GM23248 (cell line): ENCODE measurements at places on chromosomes 16 and 17.

GRCh38 chr16:67967958-67968399 lies 458 bp downstream of the SLC12A4 start:
- peak; percentile 79 for DNase-seq

GRCh38 chr17:67575325-67575724 lies 142.4 kb upstream of the NOL11 start:
- no peak for DNase-seq

DNA sequence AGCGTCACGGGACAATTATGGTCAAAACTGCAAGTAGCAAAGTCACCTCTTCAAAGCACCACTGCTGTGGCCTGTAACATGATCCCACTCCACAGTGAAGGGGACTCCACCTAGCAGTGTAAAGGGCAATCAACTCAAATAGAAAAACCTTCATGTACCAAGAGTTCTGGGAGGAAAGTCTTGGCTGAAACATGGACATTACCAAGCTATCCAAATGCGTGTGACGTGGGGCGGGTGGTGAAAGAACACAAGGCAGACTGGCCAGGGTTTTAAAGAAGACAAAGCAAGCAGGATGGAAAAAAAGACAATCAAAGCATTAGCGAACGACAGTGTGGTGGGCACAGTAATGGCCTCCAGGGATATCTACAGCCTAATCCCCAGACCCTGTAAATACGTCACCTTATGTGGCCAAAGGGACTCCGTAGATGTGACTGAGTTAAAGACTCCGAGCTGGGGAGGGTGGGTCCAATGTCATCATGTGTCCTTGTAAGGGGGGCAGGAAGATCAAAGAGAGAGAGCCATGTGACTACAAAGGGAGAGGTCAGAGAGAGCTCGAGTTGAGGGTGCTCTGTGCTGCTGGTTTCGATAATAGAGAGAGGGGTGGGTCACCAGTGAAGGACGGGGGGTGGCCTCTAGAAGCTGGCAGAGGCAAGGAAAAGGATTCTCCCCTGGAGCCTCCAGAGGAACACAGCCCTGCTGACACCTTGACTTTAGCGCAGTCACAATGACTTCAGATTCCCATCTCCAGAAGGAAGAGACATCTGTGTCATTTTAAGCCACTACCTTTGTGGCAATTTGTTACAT lies 6.0 kb downstream of the HSDL1 start:
- peak; percentile 73 for DNase-seq

- DNase-seq: no peak
Measured at GRCh38 chr17:35817196-35817595, 7.9 kb downstream of the TAF15 start.

GRCh38 chr16:65660390-65660789 lies 538.5 kb upstream of the CDH11 start:
- peak; percentile 98 for DNase-seq

GRCh38 chr17:12680407-12680897 lies 14.8 kb downstream of the MYOCD start:
- no peak for DNase-seq

- DNase-seq: no peak
Measured at GRCh38 chr16:80463751-80464495, 76.9 kb upstream of the DYNLRB2 start.

DNA sequence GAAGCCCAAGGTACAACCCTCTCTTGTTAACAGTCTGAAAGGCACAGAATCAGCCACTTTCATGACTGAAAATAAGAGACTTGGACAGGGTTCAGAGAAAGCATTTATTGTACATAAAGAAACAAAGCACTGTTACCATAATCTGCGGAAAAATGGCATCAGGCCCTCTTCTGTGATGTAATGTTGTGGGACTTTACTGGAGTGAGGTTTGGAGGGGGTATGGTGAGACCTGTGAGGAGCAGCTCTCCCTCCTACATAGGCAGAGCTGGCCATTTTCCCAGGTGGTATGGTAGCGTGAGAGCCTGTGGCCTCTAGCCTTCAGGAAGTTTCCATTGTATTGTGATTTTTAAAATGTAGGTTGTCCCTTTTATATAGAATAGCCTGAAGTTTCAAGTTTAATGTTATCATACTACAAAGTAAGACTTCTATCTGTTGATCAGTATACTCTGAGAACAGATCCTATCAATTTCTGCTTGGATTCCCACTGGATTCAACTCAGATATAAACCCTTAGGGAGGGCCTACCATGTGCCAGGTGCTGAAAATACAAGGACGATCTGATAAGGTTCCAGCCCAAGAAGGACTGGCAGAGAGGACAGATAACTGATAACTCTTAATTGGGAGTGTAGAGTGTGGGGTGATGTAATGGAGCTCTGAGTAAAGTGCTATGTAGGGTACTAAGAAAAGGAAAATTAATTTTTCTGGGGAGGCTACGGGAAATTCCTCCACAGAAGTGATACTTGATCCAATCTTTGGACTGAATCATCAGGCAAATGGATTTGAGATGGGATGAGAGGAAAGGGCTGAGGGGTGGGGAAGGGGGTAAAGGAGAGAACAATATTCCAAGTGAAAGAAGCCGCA lies 4.1 kb upstream of the YPEL2 start:
- no peak for DNase-seq

DNA sequence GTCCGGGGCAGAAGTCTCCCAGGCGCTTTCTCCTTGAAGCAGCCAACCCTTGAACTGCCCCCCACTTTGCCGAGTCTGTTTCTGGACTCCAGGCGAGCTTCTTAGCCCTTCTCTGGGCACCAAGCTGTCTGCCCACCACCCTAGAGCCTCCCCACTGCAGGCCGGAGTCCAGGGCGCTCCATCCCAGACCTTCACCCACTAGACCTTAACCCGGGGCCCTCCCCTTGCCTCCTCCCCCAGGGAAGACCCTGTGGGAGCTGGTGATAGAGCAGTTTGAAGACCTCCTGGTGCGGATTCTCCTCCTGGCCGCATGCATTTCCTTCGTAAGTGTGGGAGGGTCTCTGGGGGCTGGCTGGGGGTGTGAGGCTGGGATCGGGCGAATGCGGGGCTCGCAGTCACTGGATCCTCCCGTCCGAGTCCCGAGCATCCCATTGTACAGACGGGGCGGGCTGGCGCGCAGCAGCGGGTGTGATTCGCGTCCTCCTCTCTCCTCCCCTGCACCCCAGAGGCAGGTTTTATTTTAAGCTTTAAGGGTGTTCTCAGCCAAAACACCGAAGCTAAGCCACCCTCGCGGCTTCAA lies 1.1 kb downstream of the ATP2A1 start:
- no peak for DNase-seq
